Epithelial cell of prostate (primary cell): ENCODE measurements at places on chromosomes 2 and 18.

GRCh38 chr2:152067823-152068222, 31.0 kb downstream of the CACNB4 start:
- DNase-seq = no peak

- no peak for DNase-seq
These were observed 160.7 kb upstream of the SALL3 start for GRCh38 chr18:78818961-78819360.

- no peak for DNase-seq
These were observed 15.5 kb upstream of the CDC42EP3 start for GRCh38 chr2:37686792-37687526.

DNA sequence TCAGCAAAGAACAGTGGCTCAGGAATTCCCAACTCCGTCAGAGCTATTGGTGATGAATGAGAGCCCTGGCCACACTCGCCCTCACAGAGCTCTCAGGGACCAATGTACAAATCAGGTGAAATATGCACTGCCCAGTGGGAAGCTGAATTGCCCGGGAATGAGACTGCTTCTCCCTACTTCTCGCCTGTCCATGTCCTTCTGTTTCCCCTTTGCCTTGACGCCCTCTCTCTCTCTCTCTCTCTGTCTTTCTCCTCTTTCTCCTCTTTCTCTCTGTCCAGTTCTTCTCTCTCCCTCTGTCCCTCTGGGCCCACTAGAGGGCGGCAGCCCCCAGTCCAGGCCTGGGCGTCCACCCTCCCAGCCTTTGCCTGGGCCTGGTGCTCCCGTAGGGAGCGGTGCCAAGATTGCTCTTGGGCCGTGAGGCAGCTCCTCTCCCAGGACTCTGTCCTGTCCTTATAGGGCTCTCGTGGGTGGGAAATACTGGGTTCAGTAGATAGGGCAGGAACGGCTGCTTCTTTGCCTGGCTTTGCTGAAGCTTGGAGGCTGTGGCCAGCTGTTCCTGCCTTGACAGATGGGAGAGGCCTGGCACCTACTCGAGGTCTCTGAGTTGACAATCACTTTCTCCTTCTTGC, 28.4 kb upstream of the PUM2 start:
- DNase-seq = no peak

DNA sequence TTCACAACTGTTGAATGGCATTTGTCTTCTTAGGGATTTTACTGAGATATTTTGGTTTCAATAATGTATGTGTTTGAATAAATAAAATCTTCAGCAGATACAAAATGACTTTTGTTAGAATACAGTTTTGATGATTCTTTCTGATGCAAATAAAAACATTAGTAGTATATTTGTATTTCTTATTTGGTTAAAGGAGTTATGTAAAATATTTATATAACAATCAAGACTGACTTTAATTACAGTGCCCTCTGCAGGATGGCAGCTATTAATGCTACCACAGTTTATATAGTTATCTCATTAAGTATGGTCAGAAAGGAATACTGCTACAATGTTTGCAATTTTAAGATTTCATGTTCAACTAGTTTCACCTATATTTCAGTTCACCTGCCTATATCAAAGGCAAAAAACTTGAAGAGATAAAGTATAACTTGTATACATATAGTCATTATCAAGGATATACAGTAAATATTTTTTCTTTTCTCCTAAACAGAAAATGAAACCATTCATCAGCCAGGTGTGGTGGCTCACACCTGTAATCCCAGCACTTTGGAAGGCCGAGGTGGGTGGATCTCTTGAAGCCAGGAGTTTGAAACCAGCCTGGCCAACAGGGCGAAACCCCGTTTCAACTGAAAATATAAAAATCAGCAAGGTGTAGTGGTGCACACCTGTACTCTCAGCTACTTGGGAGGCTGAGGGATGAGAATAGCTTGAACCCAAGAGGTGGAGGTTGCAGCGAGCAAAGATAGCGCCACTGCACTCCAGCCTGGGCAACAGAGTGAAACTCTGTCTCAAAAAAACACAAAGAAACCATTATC, 19.8 kb downstream of the ARL5A start:
- DNase-seq = no peak
